NCI-H1105 (cell line): ENCODE measurements at places on chromosomes 3 and 15.

DNA sequence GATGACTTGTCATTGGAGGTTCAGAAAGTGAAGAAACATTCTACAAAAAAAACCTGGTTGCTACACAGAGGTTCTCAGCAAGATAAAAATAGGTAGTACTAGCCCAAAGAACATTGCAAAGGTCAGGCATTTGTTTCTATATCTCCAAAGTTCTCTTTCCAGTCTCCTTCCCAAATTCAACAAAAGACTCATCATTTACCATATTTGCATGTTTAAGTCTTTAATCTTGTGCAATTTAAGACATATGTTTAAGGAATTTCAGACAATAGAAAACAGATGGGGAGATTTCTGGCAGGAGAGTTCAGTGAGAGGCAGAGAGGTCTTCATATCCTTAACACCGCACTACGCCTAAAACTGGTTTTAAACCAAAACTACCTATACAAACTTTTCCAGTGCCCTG is 173.8 kb upstream of the THBS1 start:
- no peak for DNase-seq

DNA sequence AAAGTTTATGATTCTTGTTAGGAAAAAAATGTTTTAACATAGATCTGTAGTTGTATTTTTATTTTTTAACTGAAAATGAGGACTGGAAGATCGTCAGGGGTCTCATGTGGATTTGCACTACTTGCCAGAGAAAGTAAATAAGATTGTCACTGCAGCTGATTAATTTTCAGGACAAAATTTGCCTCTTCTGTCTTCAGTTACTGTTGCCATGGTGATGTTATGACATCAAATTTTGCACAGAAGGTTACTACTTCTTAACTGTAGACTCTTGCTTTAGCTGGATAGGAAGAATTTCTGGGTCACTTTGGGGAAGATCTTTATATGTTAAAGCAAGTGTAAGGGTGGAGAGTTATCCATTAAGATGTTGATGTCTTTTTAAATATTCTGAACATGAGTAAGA is 82.2 kb upstream of the WDR72 start:
- DNase-seq, result no peak

DNA sequence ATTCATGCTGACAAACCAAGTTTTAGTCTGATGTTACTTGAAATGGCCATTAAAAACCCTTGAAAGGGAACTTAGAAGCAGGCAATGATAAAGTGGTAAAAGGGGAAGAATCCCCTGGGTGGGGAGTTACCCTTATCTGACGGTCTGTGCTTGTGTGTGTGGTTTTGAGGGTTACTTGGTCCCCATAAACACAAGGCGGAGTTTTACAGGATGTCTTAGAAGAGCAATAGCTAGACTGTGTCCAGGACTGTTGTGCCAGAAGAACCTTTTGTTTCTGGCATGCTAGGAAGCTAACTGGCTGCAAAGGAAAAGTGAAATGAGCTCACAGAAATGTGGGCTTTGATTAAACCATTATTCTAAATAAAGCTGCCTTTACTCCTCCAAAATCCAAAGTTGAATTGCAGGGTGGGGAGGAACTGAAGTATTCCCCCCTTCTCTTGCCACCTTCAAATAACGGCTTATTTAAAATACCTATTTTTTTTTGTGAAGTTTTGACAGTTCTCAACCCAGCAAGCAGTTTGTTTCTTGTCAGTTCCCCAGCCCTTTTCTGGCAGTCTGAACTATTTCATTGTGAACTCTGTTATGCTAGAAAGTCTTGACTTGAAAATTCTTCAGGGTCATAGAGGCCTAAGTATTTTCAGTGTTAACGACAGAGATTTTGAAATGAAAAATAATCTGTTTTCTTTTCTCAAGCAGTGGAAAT is 443.5 kb downstream of the OTOL1 start:
- no peak for DNase-seq

GRCh38 chr3:102174312-102174712 is 260.5 kb upstream of the ZPLD1 start:
- DNase-seq, result no peak

- DNase-seq, result no peak
Observed at GRCh38 chr15:41337631-41338522, 5.2 kb downstream of the NUSAP1 start.
